Fibroblast of upper back skin (primary cell): ENCODE measurements at places on chromosomes 7 and 10.

GRCh38 chr7:93327006-93327633 lies 95.0 kb downstream of the VPS50 start:
- peak; percentile 95 for DNase-seq

- peak; percentile 73 for DNase-seq
These were observed 135.9 kb downstream of the CUX1 start for GRCh38 chr7:101953248-101953819.

GRCh38 chr10:86730227-86730626 lies 26.2 kb upstream of the BMPR1A start:
- DNase-seq: no peak

DNA sequence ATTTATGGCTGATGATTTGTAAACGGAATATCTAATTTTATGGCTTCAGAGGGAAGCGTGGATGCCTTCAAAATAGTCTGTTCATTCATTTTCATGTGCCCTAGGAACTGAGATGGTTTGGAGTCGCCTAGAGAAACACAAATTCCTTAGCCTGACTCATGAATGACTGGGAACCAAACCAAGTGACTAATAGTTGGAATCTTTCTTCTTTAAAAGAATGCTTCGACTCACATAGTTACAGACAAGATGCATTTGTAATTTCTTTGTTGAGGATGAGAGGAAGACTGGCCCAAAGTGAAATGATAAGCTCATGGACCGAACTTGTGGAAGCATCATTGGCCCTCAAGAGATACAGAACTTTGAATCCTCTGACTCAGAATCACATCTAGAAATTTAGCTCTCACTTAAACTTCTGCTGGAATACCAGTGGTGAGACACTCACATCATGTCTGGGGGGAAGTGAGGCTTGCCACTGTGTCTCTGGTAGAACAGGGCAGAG lies 1107.2 kb downstream of the NRG3 start:
- DNase-seq: peak; percentile 97

DNA sequence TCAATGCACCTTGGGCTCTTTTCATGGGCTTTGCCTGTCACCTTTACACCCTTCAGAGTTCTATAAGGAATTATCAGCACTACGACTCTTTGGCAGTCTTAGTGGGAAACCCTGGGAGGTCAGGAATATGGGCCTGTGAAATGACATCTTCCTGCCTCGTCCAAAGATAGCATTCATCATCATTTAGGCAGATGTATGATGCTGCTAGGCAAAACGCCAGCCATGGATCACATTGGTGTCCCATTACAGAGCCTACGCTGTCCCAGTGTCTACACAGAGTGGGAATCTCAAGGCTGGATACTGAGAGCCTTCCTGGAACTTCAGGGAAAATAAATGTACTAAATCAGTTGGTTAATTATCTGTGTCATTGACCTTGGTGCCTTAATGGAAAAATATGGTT lies 259.4 kb upstream of the CELF2 start:
- peak; percentile 29 for DNase-seq

- peak; percentile 35 for DNase-seq
These were observed 110.6 kb upstream of the EFCAB10 start for GRCh38 chr7:105691680-105692564.

- no peak for DNase-seq
These were observed 438.6 kb upstream of the MGMT start for GRCh38 chr10:129028451-129028850.

GRCh38 chr10:3945026-3945425 lies 160.0 kb upstream of the KLF6 start:
- no peak for DNase-seq

DNA sequence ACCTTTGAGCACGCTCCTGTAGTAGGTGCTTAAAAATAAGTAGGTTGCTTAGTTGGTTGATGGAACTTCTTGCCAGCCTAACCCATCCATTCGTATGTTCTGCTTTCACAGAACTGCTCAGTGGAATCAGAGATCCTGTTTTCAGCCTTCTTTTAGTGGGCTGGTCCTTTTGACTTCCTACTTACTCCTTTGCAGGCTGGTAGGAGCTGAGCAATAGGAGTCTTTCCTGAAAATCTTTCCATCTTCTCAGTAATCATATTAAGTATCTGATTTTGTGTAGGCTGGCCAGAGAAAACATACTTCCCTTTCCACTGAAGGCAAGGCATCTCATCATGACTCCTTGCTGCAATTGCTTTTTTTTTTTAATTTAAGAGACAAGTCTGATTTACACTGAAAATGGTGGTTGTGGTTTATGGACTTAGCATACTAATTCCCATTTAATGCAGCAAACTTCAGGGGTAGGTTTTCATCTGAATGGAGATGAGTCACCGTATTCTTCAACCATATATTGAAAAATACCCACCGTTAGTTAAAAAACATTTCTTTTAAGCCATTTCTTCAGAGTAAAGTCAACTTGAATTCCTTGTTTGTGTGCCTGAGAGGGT lies 208.0 kb downstream of the ZNF365 start:
- DNase-seq: peak; percentile 94

DNA sequence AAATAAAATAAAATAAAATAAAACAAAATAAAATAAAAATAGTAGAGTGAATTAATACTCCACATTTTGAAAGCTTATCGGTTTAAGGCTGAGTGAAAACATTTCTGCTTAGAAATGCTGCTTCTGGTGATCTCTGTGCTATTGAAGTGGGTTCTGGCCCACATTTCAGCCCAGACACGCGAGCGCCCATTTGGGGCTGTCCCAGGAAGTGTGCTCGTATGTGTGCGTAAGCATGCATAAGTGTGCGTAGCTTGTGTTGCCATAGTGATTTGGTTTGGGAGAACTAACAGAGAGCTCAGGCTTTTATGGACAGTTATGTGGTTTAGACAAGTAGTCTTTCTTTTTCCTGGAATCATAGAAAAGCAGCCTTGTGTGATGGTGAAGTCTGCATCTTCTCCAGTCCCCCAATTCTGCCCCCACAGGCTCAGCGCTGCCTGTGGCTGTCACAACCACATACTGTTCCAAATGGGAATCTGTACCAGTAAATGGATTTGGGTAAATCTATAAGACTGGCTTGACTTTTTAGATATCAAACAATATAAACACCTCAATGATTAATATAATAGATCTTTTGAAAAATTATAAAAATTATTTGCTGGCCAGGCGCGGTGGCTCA lies 29.8 kb upstream of the PURB start:
- DNase-seq: no peak

DNA sequence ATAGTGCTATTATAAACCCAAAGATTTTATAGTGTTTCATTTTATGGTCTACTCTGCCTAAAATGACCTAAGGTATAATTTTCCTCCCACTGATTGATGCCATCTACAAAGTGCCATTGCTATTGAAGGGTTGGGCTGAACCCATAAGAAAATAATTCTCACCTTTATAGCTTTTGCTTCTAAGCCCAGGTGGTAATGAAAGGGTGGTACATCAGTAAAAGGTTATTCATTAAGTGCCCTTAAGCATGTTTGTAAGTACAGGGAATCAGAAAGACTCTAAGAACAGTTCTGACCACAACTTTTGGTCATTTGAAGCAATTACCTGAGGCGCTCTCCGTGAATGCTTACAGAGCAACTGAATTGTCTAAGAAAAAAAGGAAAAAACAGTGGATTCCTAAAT lies 1247.3 kb downstream of the NXPH1 start:
- no peak for DNase-seq

GRCh38 chr10:47458466-47459154 lies 25.3 kb downstream of the ANXA8 start:
- peak; percentile 72 for DNase-seq

- no peak for DNase-seq
These were observed 43.0 kb upstream of the IMMP2L start for GRCh38 chr7:111605246-111605645.
